ENCODE measurements at places on chromosomes 2 and 18.

DNA sequence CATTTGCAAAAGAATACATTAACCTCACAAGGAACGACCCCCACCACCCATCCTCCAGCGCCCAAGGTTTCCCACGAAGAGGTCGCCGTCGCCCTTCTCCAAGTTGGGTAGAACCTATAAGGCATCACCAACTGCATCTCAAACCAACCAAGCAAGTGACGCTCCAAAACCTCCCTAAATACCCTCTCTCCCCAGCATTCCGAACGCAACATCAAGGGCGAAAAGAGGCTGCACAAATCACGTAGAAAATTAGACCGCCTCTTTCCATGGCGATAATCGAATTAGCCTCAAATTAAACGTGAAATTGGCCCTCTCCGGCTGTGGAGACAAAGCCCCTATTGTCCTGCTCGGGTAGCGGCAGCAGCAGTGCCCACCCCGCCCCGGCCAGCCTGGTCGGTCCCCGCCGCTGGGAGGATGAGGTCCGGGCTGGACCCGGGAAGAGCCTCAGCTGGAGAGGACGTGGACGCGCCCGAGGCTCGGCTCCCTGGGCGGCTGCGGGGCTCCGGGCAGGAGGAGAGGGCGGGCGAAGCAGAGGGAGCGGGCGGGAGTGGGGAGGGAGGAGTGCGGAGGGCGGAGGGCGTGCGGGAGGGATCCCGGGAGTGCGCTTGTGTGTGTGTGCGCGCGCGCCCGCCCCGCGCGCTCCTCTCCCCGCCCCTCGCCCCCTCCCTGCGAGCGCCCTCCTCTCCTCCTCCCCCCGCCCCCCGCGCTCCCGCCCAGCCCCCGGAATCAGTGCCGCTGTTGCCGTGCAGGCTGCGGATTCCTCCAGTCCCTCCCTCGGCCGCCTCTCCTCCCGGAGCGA, at the start of gene SPTBN1:
Gene SPTBN1, plus strand, starts transcription at position 765 of the 799 bp plus-strand sequence. CDS start 70,092 bp downstream, outside the sequence.
- peak; percentile 6 for DNase-seq

DNA sequence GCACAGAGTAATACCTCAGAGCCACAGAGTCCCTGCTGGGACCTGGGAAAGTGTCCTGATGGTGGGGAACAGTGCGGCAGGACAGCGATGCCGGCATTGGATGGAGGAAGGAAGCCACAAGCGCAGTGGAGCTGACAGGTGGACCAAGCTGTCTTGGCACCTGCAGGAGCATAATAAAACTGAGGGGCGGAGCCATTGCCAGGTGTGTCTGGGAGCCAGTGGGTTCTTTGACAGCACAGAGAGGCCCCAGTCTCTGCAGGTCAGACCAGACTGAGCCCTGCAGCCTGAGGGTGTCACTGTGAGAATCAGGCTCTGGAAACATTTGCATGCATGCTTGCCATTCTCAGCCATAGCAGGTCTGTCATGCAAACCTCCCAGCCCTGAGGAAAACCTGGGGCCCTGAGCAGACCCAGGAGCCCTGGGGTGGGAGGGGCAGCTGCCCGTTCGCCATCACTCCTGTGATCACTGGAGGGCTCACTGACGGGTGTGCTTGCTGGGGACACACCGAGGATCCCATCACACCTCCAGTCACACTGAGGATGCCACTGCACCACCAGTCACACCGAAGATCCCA, 210.5 kb upstream of the HDAC4 start:
- DNase-seq = no peak

GRCh38 chr2:118806797-118807667, 40.4 kb downstream of the EN1 start:
- no peak for DNase-seq

GRCh38 chr2:178949584-178949983, 100.4 kb downstream of the CCDC141 start:
- DNase-seq = no peak

- DNase-seq = no peak
These were observed 150.1 kb upstream of the SMAD2 start for GRCh38 chr18:48080546-48080945.

DNA sequence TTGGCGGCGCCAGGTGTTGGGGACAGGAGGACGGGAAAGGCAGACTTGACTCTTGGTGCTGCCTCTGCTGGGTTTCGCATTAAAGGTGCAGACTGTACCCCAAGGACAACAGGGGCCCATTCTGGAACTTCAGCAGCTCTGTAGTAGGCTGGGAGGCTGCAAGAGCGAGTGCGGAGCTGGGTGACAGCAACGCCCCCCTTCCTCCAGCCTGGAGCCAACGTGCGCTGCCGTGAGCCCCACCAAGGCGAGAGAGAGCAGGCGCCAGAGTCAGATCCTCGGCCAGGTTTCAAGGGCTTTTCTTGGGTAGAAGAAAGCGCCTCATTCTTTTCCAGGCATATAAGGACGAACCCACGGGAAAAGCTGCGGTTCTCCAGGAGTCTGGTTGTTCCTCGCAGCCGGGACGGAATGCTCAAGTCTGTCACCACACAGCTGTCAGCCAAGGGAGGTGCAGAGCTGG, 1.9 kb downstream of the DOK6 start:
- no peak for DNase-seq

GRCh38 chr18:24053211-24053610, 38.7 kb downstream of the TTC39C start:
- DNase-seq = no peak

DNA sequence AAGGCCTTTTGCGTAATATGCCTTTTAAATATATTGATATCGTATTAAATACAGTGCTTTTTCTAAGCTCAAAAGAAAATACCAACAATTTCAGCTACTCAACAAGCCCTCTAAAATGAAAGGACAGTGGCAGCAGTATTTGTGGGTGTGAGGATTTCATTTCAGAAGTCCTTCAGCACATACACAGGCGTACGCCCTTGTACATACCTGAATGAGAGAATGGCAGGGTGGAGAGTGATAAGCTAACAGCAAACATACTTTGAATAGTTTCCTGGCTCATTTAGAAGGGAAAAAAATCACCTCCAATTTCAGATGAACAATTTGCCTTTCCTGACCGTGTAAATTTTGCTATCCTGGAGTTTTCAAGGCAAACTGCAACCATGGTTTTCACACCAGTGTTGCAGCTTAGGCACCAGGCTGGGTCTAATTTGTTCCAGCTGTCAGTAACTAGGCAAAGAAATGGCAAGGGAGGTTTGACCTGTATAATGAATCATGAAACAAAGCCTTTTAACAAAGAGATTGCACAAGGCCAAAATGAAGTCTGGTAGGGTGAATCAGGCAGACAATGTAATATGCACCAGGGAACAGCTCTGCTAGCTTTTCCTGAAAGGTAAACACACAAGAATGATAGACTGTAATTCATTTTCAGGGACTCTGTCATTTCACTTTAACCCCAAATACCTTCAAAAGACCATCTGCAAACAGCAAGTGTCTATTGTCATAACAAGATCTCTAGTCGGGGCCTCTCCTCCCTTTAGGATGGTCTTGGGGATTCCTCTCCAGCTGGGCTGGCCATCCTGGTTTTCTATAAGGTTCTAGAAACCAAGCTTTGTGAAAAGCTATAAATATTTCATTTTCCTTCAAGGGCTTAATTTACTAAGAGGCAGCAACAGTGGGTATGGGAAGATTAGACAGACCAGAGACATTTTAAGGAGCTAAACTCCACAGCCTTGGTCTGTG, 11.5 kb downstream of the ANKRD29 start:
- no peak for DNase-seq

DNA sequence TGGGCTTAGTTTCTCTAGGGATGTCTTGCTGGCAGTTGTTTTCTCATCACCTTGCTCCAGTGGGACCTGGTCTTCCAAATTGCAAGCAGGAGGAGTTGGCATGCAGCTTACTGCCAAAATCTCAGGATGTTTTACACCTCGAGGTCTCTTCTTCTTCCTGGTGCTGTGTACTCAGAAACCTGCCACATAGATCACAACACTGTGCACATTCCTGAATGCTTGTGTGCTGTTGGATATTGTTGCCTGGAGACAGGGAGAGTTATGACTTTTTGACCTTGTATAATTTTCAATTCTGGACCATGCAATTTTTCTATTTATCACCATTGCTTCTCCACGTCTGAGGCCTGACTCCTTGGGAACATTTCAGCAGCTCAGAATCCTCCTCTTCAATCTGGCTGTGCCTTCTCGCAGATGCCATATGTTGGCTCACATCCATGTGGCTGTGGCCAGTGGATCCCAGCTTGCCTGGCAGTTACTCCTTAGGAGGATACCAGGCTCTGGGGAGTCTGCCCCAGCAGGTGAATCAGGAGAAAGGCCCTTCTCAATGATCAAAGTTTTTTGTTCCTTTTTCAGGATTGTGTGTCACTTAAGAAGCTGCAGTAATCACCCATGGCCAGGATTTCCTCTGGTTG, 489.3 kb downstream of the TSN start:
- DNase-seq = no peak

- no peak for DNase-seq
These were observed 181.9 kb downstream of the MREG start for GRCh38 chr2:215831296-215831913.

DNA sequence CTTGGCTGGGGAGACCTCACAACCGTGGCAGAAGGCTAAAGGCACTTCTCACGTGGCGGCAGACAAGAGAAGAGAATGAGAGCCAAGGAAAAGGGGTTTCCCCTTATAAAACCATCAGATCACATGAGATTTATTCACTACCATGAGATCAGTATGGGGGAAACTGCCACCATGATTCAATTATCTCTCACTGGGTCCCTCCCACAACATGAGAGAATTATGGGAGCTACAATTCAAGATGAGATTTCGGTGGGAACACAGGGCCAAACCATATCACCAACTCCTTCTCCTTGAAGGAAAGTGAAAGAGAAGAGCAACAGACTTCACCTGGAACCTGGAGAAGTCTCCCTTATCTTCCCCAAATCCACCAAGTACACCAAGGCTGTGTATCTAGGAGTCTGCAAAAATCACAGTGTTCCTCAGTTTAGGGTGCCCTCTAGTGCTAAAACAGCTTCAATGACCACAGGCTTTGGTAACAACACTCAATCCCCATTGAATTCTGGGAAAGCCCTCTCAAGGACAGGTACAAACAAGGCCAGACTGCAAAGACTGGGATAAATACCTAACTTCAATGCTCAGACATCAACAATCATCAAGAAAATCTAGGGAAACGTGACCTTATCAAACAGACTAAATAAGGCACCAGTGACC, 148.8 kb upstream of the SRD5A2 start:
- no peak for DNase-seq

DNA sequence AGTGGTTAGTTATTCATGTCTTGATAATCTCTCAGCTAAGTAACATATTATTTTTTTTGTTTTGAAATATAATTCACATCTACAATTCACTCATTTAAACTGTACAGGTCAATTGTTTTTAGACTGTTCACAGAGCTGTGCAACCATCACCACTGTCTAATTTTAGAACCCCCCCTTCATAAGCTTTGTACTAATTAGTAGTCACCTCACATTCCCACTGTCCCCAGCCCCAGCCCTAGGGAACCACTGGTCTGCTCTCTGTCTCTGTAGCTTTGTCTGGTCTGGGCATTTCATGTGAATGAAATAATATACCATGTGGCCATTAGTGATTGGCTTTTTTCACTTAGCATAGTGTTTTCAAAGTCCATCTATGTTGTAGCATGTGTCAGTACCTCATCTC, 55.3 kb downstream of the LCLAT1 start:
- no peak for DNase-seq

DNA sequence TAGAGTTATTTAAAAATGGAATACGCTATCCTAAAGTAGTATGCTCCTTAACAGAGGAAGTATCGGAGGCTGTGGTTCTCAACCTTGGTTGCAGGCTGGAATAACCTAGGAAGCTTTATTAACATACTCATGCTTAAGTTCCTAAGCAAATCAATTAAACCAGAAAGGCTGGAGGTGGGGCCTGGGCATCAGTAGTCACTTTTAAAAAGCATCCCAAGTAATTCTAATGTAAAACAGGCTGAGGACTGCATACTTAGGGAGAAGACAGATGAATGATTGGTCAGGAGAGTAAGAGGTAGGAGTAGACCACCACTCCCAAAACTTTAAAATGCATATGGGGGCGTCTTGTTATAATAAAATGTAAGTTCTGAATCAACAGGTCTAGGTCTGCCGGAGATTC, 15.3 kb downstream of the ACAA2 start:
- no peak for DNase-seq

- DNase-seq = no peak
These were observed 59.5 kb downstream of the MFSD6 start for GRCh38 chr2:190467575-190468083.

- no peak for DNase-seq
These were observed 44.5 kb downstream of the TXNL1 start for GRCh38 chr18:56593906-56594305.

- no peak for DNase-seq
These were observed 207.2 kb downstream of the GALNT13 start for GRCh38 chr2:154078926-154079325.

GRCh38 chr2:1219901-1220573, 193.2 kb upstream of the TPO start:
- no peak for DNase-seq

GRCh38 chr18:6773777-6774176, 44.3 kb downstream of the ARHGAP28 start:
- DNase-seq = no peak

- no peak for DNase-seq
These were observed 205.1 kb upstream of the TNP1 start for GRCh38 chr2:217065012-217065290.

- DNase-seq = no peak
These were observed 55.4 kb downstream of the COL5A2 start for GRCh38 chr2:189124175-189124574.

DNA sequence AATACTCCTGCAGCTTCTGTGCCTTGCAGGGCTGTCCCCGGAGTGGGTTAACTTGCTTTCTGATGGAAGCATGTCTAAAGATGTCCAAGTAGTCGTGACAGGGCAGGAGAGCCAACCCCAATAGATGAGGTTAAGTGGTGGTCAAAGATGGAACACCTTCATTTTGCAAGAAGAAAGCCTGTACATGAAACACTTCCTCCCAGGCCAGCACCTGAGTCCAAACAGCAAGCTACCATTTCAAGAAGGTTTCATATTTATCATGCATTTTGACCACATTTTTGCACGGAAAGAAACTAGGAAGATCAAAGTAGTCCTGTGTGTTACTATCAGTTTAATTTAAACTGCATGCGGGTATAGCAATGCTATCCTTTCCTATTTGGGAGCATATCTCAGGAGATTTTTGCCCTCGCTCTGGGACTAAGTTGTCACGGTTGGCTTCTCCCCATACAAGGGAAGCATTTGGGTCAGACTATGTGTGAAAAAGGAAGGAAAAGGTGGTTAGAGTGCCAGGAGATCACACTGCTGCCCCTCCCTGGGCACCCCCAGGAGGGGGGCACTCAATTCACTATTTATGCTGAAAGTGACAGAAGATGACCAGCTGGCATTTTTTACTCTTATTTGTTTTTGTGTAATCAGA, 187.6 kb downstream of the ZNF521 start:
- DNase-seq = peak; percentile 4

- DNase-seq = no peak
These were observed 341.0 kb upstream of the KYNU start for GRCh38 chr2:142536492-142536891.

DNA sequence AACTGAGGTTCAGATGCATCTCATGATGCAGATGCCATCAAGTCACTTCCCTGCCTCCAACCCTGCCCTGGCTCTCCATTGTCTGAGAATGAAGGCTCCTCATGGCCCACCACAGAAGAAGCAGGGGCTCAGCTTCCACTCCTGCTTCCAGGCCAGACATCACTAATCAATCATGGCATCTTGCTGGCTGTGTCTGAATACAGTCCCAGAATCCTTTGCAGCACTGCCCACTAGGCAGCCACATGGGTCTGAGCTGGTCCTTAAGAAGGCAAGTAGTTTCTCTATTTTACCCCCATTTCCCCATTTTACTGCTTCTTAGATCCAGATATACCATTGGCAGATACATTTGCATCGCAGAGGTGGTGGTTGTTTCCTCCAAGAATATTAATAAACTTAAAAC, 7.3 kb downstream of the ASPRV1 start:
- no peak for DNase-seq

Measured in naive thymus-derived CD4-positive, alpha-beta T cell (primary cell).